Astrocyte of the hippocampus (primary cell): ENCODE measurements at places on chromosomes 16 and 17.

- DNase-seq: no peak
Observed at GRCh38 chr17:55897301-55897700, 146.4 kb downstream of the PCTP start.

DNA sequence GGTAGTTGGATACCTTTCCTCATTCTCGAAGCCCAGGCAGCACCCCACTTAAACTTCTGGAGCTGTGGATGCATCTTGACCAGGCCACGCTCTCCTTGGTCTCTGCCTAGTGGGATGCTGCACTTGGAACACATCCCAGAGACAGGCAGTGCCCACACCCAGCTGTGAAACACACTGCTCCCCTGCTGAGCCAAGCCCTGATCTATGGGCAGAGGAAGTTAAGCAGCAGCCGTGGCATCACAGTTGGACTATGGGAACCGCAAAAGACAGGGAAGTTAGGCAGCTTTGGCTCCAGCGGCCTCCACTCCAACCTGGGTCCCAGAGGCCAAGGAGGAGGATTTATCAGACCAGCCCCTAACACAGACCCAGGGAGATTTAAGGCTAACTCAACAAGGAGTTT lies 284.8 kb upstream of the CCL2 start:
- DNase-seq: no peak

GRCh38 chr17:44557651-44558285 lies 484 bp downstream of the FZD2 start:
- DNase-seq: peak; percentile 83

- DNase-seq: no peak
Observed at GRCh38 chr17:33205552-33205951, 87.5 kb downstream of the ASIC2 start.

DNA sequence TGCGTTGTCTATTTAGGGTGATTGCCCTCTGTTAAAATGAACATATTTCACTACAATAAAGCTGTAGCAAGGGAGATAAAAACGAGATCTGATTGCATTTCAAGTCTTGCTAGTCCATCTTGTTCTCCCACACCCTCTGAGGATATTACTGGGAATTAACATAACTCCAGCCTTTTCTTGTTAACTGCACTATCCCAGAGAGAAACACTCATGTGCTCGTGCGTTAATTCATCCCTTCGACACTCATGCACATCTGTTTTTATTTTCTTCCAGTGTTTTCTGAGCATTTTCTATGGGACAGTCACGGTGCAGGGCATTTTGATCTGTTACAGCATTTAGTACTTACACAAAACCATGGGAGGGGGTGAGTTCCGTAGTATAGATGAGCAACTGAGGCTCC lies 202.1 kb downstream of the CYLD start:
- DNase-seq: no peak

DNA sequence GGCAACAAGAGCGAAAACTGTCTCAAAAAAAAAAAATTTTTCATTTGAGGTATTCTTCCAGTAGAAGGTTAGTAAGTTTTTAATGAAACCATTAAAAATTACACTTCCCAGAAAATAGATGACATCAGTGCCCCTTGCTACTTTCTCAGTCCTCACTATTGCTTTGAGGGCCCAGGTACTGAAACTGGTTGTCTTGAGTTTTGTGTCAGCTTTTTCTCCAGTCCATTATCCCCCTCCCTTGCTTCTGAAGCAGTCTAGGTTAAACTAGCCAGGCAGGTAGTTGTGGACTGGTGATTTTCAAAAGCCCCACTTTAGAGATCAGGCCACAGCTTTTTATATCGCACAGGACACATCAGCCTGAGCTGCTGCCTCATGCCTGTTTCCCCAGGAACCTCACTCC lies 10.9 kb downstream of the SMCR8 start:
- DNase-seq: no peak
